Renal cortical epithelial cell (primary cell): ENCODE measurements at places on chromosomes 16 and 17. TPM values are rescaled to one million over a fixed set of nuclear protein-coding genes. Genes with fewer than 3 reads are reported as not detected.

PALB2 gene
- total RNA-seq, result 12.5 and 15.4 TPM in 2 replicates

CDH5 gene
- total RNA-seq, result 0.65 and 0.87 TPM in 2 replicates

CETP gene
- total RNA-seq, result not detected in 2 replicates

CCT6B gene
- total RNA-seq, result 0.85 and 1.4 TPM in 2 replicates

FBF1 gene
- total RNA-seq, result 3.6 and 10.9 TPM in 2 replicates

KREMEN2 gene
- 0.50 and 1.9 TPM in 2 replicates for total RNA-seq

TP53TG3C gene
- not detected in 2 replicates for total RNA-seq

LITAFD gene
- not detected in 2 replicates for total RNA-seq

CCDC78 gene
- total RNA-seq, result 0.69 and 0.70 TPM in 2 replicates

FBXL19 gene
- 25.7 and 34.3 TPM in 2 replicates for total RNA-seq

NACA2 gene
- not detected in 2 replicates for total RNA-seq

ATP1B2 gene
- 0.30 TPM in 1 of 2 replicates, not detected in the other for total RNA-seq

BRD7 gene
- 38.2 and 67.6 TPM in 2 replicates for total RNA-seq

EEF2K gene
- total RNA-seq, result 16.9 and 19.8 TPM in 2 replicates

MAP3K3 gene
- total RNA-seq, result 12.0 and 23.2 TPM in 2 replicates

CFAP97D1 gene
- under 0.01 TPM in 1 of 2 replicates, not detected in the other for total RNA-seq

MAF gene
- 5.2 and 8.0 TPM in 2 replicates for total RNA-seq

HEATR9 gene
- total RNA-seq, result not detected in 2 replicates

ABCA5 gene
- total RNA-seq, result 5.7 and 10.4 TPM in 2 replicates
